H54 (cell line): ENCODE measurements at places on chromosomes 1 and 21.

DNA sequence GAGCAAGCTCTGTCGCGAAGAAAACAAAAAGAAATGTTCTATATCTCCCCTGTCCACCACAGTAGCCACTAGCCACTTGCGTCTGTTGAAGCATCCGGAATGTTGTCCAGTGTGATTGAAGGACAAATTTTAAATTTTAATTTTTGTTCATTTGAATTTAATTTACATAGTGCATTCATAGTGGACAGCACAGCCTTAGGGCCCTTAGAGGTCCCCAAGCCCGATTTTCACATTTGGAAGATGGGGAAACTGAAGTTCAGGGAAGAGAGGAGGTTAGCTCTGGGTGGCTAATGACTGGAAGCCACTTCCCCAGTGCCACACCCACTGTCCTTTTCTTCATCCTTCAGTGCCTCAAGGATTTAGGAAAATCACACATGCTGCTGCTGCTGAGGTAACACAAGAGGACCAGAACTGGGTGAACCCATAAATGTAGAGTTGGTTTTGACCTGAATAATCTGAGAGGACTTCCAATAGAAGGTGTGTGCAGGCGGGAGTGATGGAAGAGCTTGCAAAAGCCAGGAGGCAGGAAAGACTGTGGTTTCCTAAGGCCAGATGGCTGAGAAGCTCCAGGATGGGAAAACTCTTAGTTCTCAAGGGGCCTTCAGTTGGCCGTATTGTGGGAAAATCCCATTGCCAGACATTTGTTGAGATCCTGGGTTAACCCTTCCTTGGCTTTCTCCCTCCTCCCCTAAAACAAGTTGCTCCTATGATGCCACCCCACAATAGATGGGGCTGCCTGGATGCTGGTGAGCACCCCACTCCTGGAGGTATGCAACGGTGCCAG is 49.5 kb downstream of the TRIM11 start:
- no peak for DNase-seq

- no peak for DNase-seq
Observed at GRCh38 chr21:21807598-21807903, 809.3 kb downstream of the NCAM2 start.

DNA sequence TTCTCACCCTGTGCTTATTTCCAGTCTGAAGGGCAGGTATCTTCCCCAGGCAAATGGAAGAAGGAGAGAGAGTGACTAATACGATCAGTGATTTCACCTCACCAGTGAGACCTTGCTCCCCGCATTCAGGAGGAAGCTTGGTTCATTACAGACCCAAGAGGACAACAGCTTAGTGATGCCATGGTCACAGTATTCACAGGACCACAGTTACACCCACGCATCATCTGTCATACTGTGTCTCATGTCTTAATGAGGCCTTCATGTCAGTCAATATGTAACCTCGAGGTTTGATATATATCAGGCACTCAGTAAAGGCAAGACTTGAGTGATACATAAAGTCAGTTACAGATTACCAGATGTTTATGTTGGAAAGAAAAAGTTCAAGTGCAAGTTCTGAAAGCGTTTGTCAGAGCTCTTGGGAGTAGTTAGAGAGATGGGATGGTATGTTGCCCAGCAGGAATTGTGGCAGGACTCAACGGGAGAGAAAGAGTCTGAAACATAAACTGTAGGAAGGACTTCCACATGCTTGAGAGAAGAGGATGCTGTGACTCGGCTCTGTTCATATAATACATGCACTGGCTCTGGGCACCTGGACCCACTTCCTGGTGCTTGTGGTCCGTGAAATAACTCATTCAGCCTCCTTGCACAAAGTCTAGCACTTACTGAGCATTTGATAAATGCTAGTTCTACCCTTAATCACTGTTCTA is 33.3 kb downstream of the GNPAT start:
- DNase-seq, result no peak

DNA sequence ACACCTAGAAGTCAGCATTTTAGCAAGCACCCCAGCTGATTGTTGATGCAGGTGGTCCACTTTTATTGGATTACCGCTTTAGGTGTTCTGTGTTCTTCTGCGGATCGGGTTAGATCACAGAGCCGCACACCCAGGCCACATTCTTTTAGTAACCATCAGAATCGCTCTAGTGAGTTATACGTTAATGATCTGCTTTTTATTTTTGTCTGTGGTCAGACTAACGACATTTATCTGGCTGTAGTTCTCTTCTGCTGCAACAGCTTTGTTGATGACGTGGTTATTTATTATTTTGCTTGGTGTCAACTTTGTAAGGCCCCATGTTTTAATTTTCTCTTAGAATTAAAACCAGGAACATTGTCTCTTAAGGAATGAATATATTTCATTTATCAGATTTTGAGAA is 18.2 kb downstream of the SCCPDH start:
- no peak for DNase-seq

GRCh38 chr1:39258146-39258924 is 53.8 kb downstream of the MACF1 start:
- DNase-seq, result peak; percentile 74

DNA sequence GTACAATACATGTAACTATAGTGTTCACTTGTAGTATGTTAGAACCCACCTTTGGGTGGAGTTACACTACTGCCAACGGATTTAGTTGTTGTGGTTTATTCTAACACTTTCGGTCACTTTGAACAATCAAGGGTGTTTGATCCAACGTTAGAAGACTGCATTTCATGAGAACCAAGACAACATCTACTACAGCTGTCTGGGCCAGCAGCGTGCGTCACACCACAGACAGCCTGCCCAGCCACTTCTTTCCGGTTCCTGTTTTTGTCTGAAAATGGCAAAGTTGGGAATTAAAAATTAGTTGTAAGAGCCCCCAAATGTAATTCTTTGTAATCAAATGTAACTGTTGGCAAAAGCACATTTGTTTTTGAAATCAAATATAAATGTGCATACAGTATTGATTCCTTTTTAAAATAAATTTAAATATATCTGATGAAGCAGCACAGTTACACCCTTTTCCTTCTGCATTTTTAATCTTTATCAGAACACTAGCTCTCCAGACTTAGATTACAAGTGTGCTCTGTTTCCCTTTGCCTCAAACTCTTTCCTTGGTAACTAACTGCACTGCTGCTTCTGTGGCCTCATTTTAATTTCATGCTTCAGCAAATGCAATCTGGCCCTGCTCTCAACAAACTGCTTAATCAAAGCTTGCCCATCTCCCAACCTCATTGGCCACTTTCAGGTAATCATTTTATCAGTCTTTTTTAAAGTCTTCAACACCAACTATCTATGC is 86.6 kb upstream of the DPH5 start:
- no peak for DNase-seq

GRCh38 chr1:44802306-44803061 is 2.3 kb downstream of the PLK3 start:
- DNase-seq, result no peak

GRCh38 chr1:46480959-46481646 is 8.5 kb upstream of the DMBX1 start:
- DNase-seq, result no peak

GRCh38 chr1:183656355-183656754 is 3.2 kb upstream of the APOBEC4 start:
- DNase-seq, result no peak

- no peak for DNase-seq
Observed at GRCh38 chr1:109928591-109929111, 18.0 kb downstream of the CSF1 start.

DNA sequence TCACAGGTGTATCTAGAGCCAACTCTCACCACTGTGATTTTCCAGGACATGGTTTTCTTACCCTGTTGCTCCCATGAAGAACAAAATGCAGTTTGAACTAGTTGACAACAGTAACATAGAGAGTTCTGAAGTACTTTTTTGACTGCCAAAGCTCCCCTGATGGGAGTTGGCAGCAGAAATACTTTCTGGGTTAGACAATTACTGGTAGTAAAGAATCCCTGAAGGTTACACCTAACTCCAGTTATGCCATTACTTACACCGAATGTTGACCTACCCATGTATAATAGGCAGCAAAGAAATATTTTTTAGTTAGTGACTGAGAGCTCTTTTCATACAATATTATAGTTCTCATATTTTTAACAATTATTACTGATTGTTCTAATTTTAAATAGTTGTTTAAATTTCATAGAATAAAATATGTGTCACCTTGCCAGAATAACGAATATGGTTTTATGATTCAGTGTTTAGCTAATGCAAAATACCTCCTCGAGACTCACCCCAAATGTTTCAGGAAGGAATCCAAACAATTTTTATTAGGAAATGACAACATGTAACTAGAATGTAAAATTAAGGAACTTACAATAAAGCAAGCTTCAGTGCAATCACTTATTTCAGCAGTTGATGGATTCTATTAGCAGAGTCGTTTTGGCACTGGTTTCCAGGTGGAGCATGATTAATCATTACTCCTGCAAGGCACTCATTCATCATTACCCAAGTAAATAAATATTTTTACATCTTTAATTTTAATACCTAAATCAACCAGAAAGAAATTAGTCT is 237.6 kb downstream of the MRPL39 start:
- no peak for DNase-seq

- DNase-seq, result no peak
Observed at GRCh38 chr1:1399872-1400575, 889 bp upstream of the CCNL2 start.

DNA sequence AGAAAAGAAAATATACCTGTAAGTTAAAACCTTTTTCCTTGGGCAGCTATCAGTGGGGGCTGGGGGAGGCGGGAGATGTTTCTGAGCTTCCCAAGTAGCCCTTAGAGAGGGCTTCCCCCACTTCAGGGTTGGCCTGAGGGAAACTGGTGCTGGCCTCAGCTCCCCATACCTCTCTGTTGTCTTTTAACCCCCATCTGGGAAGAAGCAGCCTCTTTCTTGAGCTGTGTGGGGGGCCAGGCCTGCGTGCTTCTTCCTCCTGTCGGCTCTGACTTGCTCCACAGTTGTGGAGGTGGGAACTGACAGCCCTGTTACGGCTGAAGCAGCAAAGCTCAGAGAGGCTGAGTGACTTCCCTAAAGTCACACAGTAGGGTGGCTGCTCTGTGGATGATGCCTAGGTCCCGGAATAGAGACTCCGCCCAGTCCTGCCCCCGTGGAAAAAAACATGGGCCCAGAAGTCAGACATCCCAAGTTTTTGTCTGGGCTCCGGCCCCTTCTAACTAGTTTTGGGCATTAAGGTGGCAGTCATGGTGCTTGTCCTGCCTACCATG is 55.2 kb downstream of the ATP5PO start:
- no peak for DNase-seq

DNA sequence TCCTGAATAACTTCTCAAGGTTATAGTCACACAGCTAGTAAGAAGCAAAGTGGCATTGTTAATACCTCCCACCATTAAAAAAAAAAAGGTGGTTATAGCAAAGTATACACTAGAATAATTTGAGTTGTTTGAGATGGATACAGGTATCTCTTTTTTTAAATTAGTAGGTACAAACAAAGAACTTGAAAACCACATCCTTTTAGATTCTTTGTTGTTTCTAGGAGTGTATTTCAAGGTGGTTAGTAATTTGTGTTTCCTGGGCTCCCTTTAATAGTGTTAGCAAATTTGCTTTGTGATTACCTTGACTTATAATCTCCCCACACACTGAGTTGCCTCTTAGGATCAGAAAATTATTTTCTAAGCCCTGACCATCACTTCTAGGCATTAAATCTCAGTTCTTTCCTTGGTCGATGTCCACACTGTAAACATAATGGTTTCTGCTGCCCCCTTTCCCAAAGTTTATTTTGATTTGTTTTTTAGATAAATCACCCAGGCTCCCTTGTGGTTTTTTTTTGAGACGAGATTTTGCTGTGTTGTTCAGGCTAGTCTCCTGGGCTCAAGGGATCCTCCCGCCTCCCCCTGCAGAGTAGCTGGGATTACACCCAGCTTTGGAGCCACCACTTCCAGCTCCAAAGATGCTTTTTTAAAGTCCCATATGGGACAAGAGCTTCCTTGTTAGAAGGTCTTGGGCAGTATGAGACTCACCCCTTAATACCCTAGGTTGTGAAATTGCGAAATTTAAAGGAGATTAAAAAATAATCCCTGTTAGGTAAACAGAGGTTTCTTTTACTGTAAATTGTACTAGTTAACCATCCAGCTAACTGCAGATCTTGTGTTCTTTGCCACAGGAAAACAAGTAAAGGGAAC is 6.2 kb downstream of the AKIRIN1 start:
- DNase-seq, result no peak

DNA sequence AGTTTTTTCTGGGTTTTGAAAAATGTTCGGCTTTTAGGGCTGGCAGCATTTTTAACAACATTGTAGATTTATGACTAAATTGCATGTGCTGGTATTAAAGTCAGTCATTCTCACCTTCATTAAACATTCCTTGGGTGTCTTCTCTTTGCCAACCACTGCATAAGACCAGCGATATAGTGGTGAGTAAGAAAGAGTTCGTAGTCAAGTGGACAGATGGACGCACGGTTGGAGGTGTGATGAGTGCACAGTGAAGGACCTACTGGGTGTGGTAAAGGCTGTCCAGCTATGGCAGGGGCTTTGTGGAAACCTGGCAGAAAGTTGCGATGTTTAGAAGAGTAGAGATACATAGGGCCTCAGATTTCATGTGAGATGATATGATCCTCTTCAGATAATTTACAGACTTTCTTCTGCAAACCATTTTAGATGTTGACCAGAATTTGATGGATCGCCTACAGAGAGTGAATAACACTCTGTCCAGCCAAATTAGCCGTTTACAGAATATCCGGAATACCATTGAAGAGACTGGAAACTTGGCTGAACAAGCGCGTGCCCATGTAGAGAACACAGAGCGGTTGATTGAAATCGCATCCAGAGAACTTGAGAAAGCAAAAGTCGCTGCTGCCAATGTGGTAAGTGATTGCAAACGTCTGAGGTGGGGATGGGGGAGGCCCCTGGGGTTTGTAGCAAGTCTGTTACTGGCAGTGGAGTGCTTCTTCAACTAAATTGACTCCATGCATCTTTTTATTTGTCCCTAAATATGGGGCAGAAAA is 56.0 kb upstream of the LAMC2 start:
- DNase-seq, result no peak

- DNase-seq, result peak; percentile 80
Observed at GRCh38 chr1:36516372-36517010, 33.8 kb upstream of the CSF3R start.

GRCh38 chr21:35491114-35491513 is 442.0 kb upstream of the RUNX1 start:
- no peak for DNase-seq

GRCh38 chr1:110176299-110176956 is 26.1 kb downstream of the SLC6A17 start:
- DNase-seq, result no peak

GRCh38 chr1:201740670-201741111 is 88.3 kb upstream of the IPO9 start:
- DNase-seq, result no peak

DNA sequence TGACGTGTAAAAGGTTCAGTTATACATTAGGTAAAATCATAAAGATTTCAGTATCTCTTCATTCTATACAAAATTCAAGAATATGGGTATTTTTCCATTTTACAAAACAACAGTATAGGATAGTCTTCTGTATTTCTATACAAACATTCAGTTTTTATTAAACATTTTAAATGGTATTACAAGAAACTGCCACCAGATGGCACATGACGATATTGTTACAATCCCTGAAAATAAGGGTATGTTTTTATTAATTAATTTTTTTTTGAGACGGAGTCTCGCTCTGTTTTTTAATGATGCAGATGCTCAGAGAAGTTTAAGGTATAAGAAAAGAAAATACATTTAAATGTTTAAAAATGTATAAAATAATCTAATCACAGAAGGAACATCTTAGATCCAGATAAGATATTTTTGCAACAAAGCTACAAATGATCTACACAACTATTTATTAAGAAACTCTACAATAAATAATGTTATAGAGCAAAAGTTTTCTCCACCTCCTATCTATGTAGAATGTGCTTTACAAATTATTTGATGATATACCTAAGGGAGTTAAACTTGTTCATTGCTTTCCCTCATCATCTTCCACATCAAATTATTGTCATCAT is 23.5 kb upstream of the RSBN1 start:
- DNase-seq, result no peak
